ENCODE measurements at places on chromosomes 4 and X.

DNA sequence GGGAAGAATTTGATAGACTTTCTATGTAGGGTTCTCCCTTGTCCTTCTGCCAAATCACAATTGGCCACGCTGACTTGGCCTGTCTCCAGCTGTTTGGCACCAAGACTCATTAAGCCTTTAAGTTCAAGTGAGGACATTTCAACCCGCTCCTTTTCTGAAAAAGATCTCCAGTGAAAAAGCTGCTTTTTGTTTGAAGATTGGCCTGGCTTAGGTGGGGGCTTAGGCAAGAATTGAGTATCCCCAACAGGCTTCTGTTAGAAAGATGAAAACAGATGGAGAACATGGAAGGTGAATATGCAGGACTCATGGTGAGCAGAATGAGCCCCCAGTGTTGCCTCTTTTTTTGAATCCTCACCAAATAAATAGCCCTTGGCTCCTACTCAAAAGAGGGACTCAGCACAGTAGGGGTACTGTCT, 28.5 kb upstream of the LIMCH1 start:
- DNase-seq: no peak

- DNase-seq: no peak
Observed at GRCh38 chr4:36549992-36550391, 268.6 kb downstream of the DTHD1 start.

- DNase-seq: no peak
Observed at GRCh38 chr4:166481739-166482138, 608.7 kb downstream of the TLL1 start.

DNA sequence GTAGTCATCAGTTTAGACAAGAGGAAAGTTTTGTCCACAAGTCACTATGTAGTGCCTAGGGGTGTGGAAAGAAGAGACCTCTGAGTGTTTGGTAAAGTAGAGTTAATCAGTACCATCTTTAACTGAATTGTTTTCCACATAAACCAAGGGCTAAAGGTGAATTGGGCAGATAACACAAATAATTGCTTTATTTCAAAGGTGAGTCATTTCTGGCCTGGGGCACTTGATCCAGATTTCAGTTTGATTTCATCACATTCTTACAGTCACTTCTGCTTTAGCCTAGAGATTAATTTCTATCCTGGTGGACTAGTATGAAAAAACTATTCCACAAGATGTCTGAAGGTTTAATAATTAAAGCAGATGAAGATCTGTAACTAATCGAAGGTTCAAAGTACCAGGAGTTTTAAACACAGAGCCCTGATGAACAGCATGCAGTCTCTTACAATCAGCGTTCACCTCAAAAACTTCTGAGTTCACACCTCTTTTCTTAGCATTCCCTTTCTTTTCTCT, 74.5 kb upstream of the BOD1L1 start:
- peak; percentile 38 for DNase-seq

GRCh38 chrX:136827026-136827425, 46.3 kb upstream of the ARHGEF6 start:
- DNase-seq: no peak

DNA sequence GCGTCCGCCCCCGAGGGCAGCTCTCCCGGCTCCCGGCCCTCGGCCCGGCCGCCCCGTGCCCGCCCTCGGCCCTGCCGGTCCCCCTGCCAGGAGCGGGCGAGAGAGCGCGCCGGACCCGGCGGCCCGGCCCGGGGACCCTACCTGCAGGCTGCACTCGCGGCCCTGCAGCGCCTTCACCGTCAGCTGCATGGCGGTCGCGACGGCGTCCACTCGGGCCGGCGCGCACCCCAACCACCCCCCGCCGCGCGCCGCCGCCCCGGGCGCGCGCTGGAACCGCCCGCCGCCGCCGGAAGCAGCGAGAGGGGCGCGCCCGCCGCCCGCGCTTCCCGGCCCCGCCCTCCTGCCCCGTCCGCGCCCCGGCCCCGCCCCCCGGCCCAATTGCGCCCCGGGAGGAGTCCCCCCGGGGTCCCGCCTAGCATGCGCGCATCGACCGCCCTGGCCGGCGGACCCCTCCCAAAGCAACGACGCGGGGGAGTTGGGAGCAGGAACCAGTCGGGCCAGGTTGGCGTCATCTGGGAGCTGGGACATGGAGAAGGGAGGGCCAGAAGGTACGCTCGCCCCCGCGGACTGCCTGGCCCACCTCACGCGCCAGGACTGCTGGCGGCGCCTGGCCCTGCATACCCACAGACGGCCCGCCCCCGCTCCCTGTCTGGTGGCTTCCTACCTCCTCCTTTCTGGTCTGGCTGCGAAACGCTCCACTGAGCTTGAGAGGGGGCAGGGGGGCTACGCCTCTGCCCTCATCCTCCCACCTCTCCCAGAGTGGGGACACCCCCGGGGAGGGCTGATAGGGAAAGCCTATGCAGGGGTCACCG, at the start of gene UBL4A:
Gene UBL4A, minus strand, starts transcription at position 220 of the 812 bp plus-strand sequence. Its CDS starts 31 bp downstream, at position 189.
- DNase-seq: peak; percentile 65

DNA sequence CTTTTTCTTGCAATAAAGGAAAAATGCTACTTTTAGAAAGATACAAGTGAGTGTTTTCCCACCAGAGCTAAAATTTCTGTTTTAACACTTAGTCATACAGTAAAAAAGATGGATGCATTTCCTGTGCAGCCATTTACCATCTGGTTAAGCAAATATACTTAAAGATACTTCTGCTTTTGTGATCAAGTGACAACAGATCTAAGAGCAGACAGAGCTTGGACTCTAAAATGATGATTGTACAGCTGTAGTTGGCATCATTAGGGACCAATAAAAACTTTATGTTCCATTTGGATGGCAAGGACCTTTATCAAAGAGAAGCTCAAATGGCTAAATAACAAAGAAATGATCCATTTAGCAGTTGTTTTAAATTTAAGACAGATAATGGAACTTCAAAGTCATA, 270.8 kb downstream of the FSTL5 start:
- no peak for DNase-seq

GRCh38 chr4:139574641-139575040, 18.6 kb upstream of the SETD7 start:
- DNase-seq: no peak
